ENCODE measurements at places on chromosomes 1 and 21.

DNA sequence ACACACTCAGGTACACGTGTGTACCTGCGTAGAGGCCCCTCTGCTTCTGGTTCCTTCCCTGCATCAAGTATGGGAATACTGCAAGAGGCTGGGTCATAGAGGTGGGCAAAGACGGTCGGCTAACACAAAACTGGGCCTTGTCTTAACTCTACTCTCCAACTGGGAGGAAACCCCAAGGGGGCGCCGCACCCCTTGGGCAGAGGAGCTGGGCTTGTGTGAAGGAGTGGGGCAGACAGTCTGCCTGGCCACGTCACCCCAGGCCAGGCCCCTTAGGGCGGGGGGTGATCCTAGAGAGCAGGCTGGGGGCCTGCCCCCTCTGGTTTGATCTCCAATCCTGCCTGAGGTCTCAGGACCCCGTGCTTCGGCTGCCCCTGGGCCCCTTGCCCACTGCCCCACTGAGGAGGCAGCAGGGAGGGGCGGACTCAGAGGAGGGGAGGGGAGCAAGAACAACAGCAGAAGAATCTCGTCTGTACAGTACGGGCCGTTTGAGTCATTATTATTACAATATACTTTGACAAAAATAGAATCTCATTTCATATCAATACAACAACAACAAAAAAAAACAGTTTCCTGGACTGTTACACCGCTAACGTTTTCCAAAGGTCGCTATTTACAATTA lies 34.7 kb downstream of the MEF2D start:
- DNase-seq, result no peak

GRCh38 chr1:3909615-3910014 lies 9.5 kb upstream of the C1orf174 start:
- DNase-seq, result no peak

DNA sequence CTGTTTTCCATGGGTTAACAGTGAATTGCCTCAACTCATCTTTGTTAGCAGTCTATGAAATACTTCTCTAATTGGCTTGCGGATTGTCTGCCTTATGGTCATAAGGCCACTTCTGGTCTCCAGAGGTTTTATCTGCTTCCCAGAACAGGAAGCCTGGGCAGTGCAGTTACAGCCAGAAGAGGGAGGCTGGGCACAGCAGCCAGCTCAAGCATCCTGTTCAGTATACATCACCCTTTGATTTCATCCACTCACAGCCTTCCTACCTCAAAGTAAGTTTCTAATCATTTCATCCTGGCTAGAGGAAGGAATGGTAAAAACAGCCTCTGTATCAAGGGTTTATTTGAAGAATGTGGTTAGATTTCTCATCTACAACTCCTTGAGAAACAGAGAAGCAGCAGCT lies 311.5 kb upstream of the DEPDC1 start:
- DNase-seq, result peak; percentile 5

- DNase-seq, result no peak
Observed at GRCh38 chr1:43351421-43352350, 7.1 kb upstream of the CDC20 start.

GRCh38 chr1:67367370-67368045 lies 59.8 kb downstream of the IL12RB2 start:
- peak; percentile 67 for DNase-seq

GRCh38 chr1:8551613-8552489 lies 233.9 kb downstream of the SLC45A1 start:
- no peak for DNase-seq

- no peak for DNase-seq
Observed at GRCh38 chr1:22351768-22352080, 99.9 kb upstream of the ZBTB40 start.

GRCh38 chr1:85371021-85371420 lies 93.9 kb downstream of the DDAH1 start:
- peak; percentile 35 for DNase-seq

GRCh38 chr1:81213279-81213678 lies 587.5 kb upstream of the ADGRL2 start:
- no peak for DNase-seq

DNA sequence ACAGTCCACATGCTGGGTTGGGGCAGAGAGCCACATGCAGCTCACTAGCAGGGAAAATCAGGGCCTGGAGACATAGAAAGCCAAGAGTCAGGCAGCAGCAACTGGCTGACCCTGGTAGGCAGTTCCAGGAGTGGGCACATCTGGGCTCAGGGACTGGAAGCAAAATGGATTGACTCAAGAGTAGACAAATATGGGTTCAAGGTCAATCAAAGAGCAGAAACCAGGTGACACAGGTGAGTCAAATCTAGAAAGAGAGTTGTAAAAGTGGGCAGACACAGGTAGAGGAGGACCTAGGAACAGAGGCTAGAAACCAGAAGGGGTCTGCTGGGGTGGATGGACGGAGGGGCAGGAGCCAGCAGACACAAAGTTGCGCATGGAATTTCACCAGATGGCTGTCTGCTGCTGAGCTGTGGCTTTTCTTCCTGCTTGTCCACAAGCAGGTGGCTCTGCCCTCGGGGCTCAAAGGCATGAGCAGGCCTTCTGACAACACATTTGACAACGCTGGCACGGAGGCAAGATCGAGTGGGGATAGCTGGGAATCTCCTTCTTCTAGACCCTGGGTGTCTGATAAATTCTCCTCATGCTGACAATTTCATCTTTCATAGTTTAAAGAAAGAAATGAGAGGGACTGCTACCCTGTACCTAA lies 40.8 kb upstream of the IGSF3 start:
- DNase-seq, result no peak

DNA sequence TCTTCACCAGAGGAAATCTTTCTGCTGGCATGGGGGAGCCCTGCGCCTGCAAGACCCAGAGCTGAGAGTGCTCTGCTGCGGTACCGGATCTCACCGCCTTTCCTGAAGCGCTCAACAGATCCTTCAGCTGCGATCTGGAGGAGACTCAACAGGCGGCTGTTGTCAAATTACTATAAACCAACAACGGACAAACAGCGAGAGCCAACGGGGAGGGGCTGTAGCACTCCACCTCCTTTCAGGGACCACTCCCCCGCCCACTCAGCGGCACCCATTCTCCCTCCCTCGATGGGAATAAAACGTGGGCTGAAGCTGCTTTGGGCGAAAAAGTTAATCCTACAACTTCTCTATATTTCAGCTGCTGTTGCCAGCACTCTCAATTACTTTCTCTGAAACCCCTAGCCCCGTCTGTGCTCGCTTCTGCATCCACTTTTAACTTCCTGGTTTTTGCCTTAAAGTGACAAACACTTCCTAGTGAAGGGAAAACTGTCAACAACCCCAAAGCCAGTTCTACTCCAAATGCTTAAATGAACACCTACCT lies at the start of gene FMO5:
TSS of gene FMO5 (minus strand) at position 147 of the 538 bp plus-strand sequence. CDS start 310 bp downstream, outside the sequence.
- peak; percentile 57 for DNase-seq
